ENCODE measurements at places on chromosomes 11 and 22. TPM values are rescaled to one million over a fixed set of nuclear protein-coding genes. Genes with fewer than 3 reads are reported as not detected.

The GGTLC2 gene
- not detected for total RNA-seq

The GLYATL1 gene
- total RNA-seq, result 0.78 TPM

The HIC2 gene
- 4.0 TPM for total RNA-seq

The LMO2 gene
- total RNA-seq, result 8.0 TPM

The SYT13 gene
- total RNA-seq, result 9.9 TPM

The PLA2G3 gene
- not detected for total RNA-seq

The ART5 gene
- not detected for total RNA-seq

The SLC16A8 gene
- total RNA-seq, result not detected

The RFPL3 gene
- total RNA-seq, result not detected

The MS4A3 gene
- not detected for total RNA-seq

The SPTBN2 gene
- 52.1 TPM for total RNA-seq
